ENCODE measurements at places on chromosomes 4 and X.

GRCh38 chr4:110005461-110006056 is 92.9 kb downstream of the EGF start:
- no peak for DNase-seq

DNA sequence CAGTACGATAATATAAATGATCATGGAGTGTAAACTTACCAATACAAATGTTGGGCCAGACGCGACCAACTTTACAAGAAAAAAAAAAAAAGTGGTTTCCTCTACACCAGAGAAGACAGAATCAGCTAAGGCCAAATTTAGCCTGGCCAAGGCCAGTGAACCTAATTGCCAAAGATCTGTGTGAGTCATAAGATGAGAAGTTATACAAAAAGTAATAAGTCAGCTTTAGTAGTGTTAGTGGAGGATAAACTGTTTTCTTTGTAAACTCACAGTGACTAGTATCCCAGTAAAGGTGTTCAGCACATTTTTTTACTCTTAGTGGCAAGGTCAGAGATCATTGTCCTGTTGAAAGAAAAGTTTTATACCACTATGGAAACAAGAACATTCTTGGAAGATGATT is 531.4 kb upstream of the TECRL start:
- DNase-seq = no peak

GRCh38 chr4:147791865-147792264 is 60.0 kb downstream of the ARHGAP10 start:
- DNase-seq = no peak

- DNase-seq = no peak
These were observed 22.7 kb upstream of the PGRMC2 start for GRCh38 chr4:128310266-128310697.

- no peak for DNase-seq
These were observed 116.8 kb upstream of the RPS6KA3 start for GRCh38 chrX:20383477-20383876.

GRCh38 chr4:14902342-14902741 is 99.9 kb upstream of the CPEB2 start:
- no peak for DNase-seq

- DNase-seq = no peak
These were observed 204.5 kb downstream of the ZNF674 start for GRCh38 chrX:46340696-46341095.

DNA sequence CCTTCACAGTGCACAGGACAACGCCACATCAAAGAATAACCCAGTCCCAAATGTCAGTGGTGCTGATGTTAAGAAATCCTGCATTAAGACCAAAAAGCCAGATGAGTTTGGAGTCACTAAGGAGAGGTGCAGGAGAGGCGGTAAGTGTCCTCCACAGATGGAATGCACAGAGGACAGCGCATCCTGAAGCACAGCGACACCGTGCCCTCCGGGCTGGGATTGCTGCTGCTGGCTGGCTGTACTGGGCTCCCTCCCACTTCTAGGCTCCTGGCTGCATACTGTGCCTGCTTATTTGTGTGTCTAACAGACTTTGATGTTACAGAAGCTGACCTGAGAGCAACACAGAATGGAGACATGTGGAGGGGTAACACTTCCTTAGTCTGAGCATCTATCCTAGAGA is 325.6 kb upstream of the BOD1L1 start:
- DNase-seq = no peak

DNA sequence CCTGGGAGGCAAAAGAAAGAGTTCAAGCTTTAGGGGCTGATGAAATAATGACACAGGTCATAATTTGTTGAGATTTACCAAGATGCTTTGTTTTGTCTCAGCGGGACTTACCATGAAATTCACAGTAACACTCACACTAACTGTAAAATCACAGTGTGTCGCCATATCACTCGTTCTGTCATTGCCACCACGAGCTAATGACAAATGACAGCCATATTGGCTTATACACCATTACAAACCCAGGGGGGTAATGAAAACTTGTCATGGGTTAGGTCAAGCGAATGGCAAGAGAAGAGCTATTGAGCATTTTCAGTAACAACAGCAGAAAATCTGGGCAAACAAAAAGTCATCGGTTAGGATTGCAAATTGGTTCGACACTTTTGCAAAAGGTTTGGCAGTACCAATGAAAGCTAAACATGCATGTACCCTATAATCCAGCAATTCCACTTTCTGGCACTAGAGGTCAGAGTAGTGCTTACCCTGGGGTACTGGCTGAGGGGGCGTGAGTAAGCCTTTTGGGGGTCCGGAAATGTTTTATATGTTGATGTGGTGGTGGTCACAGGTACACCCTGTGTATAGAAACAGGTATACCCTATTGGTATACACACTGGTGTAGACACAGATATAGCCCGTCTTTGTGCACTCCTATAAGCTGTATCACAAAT is 83.9 kb upstream of the RAI2 start:
- DNase-seq = no peak

- no peak for DNase-seq
These were observed 91.7 kb upstream of the KDR start for GRCh38 chr4:55216863-55217635.

DNA sequence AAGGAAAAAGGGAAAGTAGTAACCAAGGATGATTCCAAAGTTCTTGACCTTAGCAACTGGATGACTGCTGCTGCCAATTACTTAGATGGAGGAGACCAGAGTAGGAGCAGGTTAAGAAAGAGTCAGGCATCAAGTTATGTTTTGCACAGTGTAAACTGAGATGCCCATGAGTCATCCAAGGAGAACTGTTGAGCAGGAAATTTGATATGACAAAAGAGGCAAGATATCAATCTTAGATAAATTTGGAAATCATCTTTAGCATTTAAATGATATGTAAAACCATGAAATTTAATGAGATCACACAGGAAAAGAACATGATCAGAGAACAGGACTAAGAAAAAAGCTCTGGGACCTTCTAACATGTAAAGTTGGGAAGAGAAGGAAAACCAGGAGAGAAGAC is 361.3 kb downstream of the OPHN1 start:
- no peak for DNase-seq

DNA sequence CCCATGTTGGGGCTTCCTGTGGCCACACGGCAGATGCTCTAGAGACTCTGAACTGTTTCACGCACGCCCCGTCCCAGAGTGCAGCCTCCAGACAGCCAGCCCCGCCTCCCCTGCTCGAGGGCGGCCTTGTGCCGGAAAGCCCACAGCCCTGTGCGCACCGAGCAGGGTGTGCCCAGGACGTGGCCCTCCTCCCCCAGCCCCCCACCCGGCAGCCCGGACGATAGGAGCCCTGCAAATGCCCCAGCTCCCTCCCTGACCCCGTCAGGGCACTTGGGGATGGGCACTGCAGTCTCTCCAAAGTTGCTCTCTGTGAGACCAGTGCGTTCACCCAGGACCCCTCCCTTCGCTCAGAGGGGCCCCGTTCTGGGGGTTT is 37.3 kb downstream of the ADRA2C start:
- DNase-seq = no peak

- no peak for DNase-seq
These were observed 17.5 kb upstream of the JAKMIP1 start for GRCh38 chr4:6217716-6218381.
